ENCODE measurements at places on chromosomes 16 and 17.

DNA sequence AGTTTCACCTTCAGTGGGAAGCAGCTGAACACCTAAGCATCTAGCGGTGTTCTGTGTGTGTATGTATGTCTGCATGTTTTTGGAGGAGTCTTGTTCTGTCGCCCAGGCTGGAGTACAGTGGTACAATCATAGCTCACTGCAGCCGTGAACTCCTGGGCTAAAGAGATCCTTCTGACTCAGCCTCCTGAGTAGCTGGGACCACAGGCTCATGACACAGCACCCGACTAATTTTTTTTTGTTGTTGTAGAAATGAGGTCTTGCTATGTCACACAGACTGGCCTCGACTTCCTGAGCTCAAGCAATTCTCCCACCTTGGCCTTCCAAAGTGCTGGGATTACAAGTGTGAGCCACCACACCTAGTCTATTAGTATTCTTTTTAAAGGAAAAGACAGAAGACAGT lies 30.2 kb upstream of the FAAP100 start:
- no peak for DNase-seq

GRCh38 chr16:29819506-29819905 lies 756 bp upstream of the MVP start:
- DNase-seq, result no peak

DNA sequence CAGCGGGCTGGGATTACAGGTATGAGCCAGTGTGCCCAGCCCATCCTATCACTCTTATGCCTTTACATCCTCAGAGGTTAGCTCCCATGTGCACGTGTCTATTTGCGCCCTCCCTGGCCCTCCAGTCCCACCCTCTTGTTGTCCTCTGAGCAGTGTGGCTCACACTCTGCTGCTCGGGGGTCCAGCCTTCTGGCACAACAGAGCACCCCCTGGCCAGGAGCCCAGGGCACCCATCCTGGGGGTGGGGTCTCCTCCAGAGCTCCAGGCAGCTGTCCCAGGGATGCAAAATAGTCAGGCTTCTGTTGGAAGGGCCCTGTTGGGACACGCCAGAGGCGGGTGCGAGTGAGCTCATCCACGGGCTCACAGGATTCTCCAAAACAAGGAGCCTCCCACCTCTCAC lies 11.7 kb upstream of the FAM83G start:
- DNase-seq, result no peak

GRCh38 chr17:58051468-58051867 lies 31.8 kb upstream of the DYNLL2 start:
- DNase-seq, result no peak

DNA sequence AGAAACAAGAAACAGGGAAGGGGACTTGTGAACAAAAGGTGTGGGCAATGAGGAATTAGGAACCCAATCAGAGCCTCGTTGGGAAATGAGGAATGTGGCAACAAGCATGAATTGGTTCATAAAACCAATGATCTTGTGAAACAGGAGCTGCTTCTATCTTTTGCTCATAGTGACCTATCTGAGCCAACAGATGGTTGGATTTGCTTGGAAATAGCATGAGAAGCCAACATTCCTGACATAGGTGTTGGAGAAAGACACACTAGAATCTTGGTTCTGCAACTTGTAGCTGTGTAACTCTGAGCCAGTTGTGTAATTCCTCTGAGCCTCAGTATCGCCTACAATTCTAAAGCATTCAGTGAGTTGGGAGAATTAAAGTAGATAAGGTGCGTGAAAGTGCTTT lies 251.9 kb upstream of the AXIN2 start:
- no peak for DNase-seq

DNA sequence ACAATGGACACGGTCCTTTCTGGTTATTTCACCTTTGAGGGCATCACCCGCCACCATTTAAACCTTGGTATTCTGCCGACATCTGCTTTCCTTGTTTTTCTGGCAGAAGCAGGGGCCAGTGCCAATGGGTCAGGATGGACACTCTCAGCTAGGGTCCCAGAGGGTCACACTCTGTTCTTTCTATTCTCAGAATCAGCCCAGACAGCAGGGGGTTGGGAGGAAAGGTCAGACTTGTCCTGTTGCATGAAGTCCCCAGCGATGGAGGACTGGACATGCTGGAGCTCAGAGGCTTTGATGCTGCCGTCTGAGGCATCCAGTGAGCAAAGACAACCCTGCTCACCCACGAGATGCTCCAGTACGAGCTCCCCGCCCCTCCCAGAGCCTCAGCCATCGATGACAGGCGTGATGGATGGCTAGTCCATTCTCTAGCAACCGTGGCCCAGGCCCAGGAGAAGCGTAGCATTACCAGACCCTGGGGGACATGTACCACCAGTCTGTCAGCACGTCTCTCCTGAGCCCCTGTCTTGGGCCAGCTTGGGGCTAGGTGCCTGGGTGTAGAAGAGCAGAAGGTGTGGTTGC lies 62.0 kb downstream of the FOXL1 start:
- no peak for DNase-seq

GRCh38 chr16:7992616-7993015 lies 597.7 kb downstream of the TMEM114 start:
- DNase-seq, result no peak

Data from left ventricle myocardium inferior (tissue), 1 donor.